Stomach (tissue), 19 donors: ENCODE measurements at places on chromosomes 4 and X. TPM values are rescaled to one million over a fixed set of nuclear protein-coding genes. Genes with fewer than 3 reads are reported as not detected.

DNA sequence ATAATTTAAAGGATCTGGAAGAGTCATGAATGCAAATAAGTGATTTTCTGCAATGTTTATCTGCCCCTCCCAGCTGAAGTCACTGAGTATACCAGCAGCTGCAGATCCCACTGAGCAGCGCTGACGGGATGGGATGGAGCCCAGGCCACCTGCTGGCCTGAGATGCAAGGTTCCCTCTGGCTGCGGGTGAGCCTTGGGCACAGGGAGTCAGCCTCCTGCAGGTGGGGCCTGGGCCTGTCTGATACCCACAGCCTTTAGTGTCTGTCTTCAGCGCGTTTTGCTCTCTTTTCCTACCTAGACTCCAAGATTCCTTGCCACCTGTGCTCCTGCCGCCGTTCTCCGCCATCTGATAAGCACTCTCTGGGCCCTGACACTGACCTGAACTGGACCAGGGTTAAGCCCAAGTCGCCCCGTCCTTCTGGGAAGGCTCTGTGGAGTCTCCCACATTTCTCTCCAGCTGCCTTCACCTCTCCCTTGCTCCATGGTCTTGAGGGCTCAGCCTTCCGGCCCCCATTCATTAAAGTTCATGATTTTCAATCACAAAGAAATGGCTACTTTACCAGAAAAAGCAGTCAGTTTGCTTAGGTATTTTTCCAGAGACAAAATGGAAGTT, 223.1 kb upstream of the FAT1 start:
- peak; percentile 42 for DNase-seq

- no peak for DNase-seq
Observed at GRCh38 chr4:53378171-53378482, 686 bp downstream of the FIP1L1 start.

RBMX gene
- 169 TPM for total RNA-seq

DNA sequence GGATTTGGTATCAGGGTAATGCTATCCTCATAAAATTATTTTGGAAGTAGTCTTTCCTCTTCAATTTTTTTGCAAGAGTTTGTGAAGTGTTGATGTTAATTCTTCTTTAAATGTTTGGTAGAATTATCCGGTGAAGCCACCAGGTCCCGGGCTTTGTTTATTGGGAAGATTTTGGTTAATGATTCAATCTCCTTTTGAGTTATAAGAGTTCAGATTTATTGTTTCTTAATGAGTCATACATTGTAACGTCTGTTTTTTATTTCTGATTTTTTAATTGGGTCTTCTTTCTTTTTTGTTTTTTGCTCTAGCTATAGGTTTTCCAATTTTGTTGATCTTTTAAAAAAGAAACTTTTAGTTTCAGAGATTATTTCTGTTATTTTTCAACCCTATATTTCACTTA, 412.3 kb downstream of the PDGFC start:
- DNase-seq = no peak

DNA sequence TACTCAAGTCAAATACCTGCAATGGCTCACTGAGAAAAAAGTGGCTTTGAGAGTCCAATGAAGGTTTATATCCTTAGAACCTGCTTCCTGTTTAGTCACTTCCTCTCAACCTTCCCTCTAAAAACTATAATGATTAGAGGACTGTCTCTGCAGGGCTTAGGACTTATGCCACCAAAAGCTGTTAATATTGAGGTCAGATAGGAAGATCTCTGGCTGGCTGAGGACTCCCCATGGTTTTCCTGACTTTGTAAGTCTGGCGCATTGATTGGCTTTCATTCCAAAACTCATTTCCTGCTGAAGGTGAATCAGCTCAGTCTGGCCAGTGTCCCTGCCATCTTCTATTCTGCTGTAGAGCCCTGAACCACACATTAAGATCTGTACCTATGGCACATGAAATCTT, 140.9 kb upstream of the ANK2 start:
- no peak for DNase-seq

GRCh38 chrX:120549483-120550452, 11.0 kb downstream of the CUL4B start:
- no peak for DNase-seq

DNA sequence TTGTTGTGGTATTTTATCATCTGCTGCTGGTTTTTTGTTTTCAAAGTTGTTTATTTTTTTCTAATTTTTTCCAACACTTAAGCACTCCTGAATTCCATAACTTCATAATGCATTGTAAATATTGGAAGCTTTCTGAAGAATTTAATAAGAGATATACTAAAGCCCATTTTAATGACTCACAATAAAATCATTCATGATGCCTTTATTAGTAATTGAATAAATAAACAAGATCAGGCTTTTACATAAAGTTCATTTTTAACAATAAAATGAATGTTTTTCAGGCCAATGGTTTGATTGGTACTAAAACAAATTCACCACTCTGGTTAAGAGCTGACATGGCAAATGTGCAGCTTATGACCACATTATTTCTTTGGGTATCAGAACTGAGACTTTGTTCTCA, 408.2 kb upstream of the SMIM31 start:
- no peak for DNase-seq

GRCh38 chrX:13022926-13023325, 21.5 kb downstream of the FAM9C start:
- DNase-seq = no peak

DNA sequence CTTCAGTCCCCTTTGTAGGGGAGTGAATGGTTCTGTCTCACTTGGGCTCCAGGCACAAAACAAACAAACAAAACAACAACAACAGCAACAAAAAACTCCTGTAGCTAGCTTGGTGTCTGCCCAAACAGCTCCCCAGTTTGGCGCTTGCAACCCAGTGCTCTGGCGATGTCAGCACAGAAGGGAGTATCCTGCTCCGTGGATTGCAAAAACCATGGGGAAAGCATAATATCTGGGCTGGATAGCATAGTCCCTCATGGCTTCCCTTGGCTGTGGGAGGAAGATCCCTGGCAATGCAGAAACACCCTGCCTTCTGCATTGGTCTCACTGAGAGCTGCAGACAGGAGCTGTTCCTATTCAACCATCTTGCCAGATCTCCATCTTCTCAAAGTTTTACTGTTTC, 39.7 kb downstream of the UGT2B17 start:
- no peak for DNase-seq

DNA sequence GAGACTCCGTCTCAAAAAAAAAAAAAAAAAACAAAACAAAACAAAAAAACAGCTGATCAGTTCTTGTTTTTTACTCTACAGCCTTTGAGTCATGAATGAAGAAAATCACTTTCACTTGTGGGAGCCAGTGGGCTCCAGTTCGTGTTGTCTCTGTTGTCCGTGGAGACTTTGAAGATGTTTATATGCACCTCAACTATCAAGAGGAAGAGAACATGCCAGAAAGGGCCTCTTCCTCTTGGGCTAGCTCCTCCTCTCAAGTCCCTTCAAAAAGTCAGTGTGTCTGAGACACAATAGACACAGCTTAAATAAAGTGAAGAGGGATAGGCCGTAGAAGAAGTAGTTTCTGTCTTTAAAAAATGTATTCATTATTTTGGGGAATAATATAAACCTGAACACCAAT, 182.7 kb downstream of the KDR start:
- DNase-seq = no peak

FGFR3 gene
- total RNA-seq = 30.3 TPM

KCNE5 gene
- total RNA-seq = 0.37 TPM

DNA sequence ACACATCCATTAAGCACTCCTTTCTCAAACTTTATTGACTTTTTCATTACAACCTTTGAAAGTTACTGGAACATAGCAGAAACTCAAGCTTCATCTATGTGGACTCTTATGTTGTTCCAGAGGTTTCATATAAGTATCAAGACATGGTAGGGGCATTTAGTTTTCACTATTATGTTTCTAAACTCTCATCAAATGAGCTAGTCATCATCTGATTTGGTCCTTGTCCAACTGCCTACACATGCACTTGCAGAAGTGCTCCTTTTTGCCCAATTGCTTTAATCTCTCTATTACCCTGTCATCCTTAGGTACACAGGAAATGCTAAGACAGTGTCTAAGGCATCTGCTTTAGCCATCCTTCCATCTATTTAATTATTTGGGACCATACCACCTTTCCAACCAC, 42.2 kb upstream of the EPGN start:
- DNase-seq = no peak

- no peak for DNase-seq
Observed at GRCh38 chr4:18242919-18243693, 221.6 kb upstream of the LCORL start.

- DNase-seq = peak; percentile 27
Observed at GRCh38 chr4:154854362-154854761, 73.3 kb downstream of the RBM46 start.

GRCh38 chr4:4289597-4289940, 385 bp downstream of the LYAR start:
- DNase-seq = no peak

DNA sequence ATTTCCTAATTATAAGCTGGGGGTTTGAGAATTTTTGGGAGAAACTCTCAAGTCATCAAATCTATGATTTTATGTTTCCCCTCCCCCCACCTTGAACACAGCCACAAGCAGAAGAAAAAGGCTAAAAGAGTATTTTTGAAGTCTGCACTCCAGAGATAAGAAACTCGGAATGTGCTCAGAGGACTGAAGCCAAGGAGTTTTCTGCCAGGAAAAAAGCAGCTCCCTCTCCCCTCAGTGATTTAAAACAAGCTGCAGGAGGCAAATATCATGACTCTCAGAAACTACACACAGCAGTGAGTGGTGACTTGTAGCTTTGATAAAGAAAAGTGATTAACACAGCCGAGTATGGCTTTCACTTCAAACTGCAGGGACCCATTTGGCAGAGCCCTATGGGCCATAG, 800.2 kb upstream of the FTHL17 start:
- no peak for DNase-seq

XKRX gene
- total RNA-seq = not detected

DNA sequence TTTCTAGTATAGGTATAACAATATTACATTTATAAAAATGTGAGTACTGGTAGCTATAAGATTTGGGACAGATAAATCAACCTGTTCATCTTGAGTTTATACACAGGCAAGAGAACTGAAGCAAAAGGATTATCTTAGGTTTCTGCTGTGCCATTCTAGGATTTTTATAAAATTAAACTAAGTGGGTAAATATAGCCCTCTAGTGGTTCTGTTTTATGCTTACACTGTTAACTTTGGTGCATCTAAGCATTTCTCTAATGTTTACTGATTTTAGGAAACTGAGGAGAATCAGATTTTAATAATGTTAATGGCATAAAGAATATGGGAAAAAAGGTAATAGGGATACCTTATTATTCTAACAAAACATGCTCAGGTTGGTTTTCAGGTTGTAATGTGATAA, 1.1 kb upstream of the RRH start:
- no peak for DNase-seq

- DNase-seq = no peak
Observed at GRCh38 chrX:133523081-133523487, 107.8 kb upstream of the GPC4 start.

GRCh38 chrX:153635388-153635787, 11.6 kb upstream of the DUSP9 start:
- no peak for DNase-seq

DNA sequence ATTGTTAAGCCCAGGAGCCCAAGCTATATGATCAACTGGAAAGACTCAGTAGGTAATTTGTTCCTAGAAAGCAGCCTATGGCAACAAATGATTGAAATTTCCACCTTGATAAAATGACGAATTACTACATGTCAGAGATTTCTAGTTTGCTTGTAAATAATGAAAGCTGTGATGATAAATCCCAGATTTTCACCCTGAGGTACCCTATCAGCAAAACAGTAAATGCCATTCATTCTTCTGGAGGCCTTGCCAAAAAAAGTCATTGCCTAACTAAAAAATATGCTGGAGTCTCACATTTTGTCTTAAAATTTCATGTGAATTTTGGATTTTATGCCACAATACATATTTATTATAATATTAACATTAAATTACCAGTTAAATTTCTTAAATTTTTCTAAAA, 71.3 kb downstream of the PPEF2 start:
- DNase-seq = no peak

- peak; percentile 67 for DNase-seq
Observed at GRCh38 chrX:130393451-130394074, 8.1 kb upstream of the GPR119 start.

DNA sequence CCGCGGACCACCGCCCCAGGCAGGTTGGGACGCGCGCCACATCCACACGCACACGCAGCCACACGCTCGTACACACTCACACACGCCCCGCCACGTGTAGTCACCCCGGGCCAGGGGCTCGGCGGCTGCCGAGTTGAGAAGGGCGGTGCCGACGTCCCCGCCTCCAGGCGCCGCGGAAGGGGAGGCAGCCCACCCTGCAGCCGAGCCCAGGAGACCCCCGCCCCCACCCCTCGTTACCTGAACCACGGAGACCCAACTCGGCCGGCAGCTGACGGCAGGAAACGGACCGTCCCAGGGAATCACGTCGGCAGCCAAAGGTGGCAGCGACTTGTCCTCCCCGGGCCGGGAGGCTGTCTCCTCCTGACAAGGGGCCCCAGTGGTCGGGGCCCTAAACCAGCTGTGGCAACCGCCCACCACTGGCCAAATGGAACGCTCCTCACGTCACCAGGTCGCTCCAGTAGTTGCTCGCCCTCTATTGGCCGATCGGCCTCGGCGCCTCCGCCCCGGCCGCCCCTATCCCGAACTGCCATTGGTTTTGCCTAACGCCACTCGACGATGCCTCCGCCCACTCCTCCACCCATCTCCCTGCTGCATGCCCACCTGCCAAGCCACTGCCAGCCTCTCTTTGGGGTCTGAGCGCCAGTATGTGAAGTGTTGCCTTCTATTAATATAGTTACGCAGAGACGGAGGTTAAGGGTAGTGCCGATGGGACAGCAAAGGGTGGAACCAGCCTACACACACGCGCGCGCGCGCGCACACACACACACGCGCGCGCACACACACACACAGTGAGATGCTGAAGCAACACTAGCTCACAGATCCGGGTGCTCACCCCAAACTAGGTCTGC, at the start of gene ZDHHC9:
Gene ZDHHC9, minus strand, starts transcription at position 428 of the 848 bp plus-strand sequence. CDS start 1,941 bp downstream, outside the sequence.
- DNase-seq = peak; percentile 89

- DNase-seq = no peak
Observed at GRCh38 chr4:110808351-110808878, 185.5 kb upstream of the PITX2 start.

PAGE5 gene
- not detected for total RNA-seq

NPNT gene
- total RNA-seq = 11.6 TPM

GRCh38 chr4:11214281-11214680, 214.4 kb downstream of the HS3ST1 start:
- DNase-seq = no peak

- no peak for DNase-seq
Observed at GRCh38 chr4:143294710-143295275, 41.9 kb upstream of the GAB1 start.

SYNPO2 gene
- total RNA-seq = 114 TPM

GRCh38 chr4:44320833-44321232, 127.8 kb downstream of the KCTD8 start:
- peak; percentile 1 for DNase-seq

DNA sequence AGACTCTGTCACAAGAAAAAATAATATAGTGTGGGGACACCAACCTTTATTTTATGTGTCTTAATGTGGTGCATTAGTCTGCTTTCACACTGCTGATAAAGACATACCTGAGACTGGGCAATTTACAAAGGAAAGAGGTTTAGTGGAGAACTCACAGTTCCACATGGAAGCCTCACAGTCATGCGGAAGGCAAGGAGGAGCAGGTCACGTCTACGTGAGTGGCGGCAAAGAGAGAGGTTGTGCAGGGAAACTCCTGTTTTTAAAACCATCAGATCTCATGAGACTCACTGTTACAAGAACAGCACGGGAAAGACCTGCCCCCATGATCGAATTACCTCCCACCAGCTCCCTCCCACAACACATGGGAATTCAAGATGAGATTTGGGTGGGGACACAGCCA, 130.2 kb downstream of the AFF1 start:
- no peak for DNase-seq

ARHGEF6 gene
- total RNA-seq = 5.8 TPM
